ENCODE measurements at places on chromosomes 3 and 15.

GRCh38 chr15:77235566-77235965 lies 164.7 kb upstream of the TSPAN3 start:
- DNase-seq = no peak

DNA sequence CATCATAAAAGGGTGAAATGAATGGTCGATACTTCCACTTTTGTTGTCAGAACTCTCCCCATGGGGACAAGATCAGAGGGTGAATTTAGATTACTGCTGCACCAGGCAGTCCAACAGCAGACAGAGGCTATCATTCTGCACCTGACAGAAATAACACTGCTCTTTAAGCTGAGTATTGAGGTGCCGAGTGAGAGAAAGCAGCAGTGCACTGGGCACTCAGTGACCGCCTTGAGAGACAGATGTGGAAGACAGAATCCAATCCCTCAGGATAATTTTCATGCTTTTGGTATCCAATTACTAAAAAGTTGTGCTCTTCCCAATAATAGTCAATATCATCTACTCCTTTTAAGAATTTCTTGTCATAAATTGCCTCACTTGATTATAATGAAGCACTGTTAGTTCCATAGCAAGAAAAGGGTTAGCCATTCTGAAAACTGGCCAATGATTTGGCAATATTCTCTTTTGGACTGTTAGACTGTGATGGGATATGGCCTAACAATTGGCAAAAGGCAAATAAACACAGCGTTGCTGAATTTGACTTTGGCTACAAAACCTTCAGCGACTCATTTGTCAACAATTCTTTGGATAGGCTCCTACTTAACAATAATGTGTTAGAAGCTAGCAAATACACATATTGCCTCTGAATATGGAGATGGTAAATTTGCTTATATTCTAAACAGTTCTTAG lies 5.5 kb downstream of the FGF7 start:
- no peak for DNase-seq

GRCh38 chr3:178514401-178514800 lies 21.8 kb upstream of the KCNMB2 start:
- no peak for DNase-seq

GRCh38 chr3:174531262-174531982 lies 327.7 kb upstream of the NAALADL2 start:
- no peak for DNase-seq

- no peak for DNase-seq
Observed at GRCh38 chr3:129345971-129346370, 67.3 kb downstream of the HMCES start.

- DNase-seq = no peak
Observed at GRCh38 chr3:101529816-101530685, 17.0 kb upstream of the SENP7 start.

- DNase-seq = peak; percentile 21
Observed at GRCh38 chr15:60961541-60962485, 267.3 kb downstream of the RORA start.

- DNase-seq = no peak
Observed at GRCh38 chr3:128548021-128548420, 55.0 kb upstream of the GATA2 start.

DNA sequence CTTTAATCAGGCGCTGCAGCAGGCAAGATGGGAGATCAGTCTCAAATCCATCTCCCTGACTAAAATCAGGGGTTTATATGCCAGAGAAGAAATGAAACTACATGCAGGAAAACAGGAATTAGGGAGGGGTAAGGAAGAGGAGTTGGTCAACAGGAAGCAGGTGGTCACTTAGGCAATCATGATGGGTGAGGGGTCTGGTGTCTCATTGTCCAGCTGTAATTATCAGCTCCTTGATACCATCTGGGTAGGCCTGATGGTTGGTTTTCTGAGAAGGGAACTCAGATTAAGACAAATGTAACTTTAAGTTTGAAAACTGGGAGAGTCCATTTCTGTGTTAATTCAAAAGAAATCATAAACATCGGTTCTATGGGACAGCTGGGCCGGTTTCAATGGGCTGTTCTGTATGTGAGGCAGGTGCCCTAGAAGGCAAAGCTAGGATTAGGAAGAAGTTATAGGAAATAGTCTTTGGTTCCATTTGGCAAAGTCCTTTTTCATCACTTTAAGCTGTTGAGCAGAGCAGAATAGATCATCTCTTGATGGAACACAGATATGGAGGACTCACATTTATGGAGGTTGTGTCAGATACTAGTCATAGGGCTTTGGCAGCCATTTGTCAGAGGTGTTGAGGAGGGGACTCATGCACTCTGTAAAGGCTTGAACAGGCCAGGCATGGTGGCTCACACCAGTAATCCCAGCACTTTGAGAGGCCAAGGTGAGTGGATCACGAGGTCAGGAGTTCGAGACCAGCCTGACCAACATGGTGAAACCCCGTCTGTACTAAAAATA lies 149.4 kb downstream of the VGLL4 start:
- no peak for DNase-seq

DNA sequence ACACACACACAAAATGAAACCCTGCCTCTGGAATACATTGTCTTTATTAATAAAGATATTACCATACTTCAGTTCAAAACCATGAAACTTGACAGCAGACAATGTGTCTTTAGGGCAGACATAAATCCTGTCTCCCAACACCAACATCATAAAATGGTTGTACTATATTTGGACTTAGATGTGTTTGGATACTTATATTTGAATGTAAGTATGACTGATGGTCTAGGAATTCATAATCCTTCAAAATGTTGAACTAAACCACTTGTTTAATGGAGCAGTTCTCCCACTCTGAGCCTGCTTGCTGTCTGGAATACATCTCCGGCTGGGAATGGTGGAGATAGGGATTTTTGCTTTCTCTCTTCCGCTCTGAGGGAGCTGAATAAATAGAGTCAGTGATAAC lies 10.6 kb downstream of the FBN1 start:
- DNase-seq = no peak

- DNase-seq = no peak
Observed at GRCh38 chr3:18222686-18223085, 202.5 kb downstream of the SATB1 start.

DNA sequence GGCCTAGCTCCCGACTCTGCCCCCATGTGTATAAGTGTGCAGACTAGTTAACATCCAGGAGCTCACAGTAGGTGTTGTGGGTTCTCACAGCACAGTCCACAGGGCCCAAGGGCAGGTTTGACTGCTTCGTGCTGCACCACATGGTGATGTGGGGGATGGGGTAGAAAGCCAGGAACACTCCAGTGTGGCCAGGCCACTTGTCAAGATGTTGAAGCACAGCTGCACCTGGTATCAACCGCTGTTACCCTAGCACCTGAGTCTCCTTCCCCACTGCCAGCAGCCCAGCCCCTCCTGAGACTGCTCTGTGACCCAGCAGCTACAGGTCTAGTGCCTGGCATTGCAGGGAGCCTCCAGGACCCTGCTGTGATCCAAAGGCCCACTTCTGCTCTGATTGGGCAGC lies 53.4 kb downstream of the CHDH start:
- DNase-seq = no peak

- DNase-seq = no peak
Observed at GRCh38 chr3:127762077-127762786, 60.1 kb downstream of the MGLL start.

DNA sequence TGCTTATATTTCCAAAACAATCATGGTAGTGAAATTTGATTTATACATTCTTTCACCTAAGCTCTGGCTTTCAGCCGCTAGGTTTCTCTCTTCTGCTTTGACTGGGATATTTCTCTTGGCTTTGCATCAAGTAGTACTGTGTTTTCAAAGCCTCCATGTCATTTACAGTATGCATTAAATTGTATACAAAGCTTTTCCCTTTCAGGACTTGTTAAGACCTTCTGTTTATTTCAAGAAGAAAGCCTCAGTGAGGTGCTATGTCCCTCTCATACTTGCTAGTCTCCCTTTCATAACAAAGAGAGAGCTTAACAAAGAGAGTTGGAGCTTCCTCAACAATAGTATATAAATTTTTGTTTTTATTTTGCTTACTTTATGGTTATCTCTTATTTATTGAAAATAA lies 84.2 kb upstream of the SLC25A26 start:
- no peak for DNase-seq

- DNase-seq = no peak
Observed at GRCh38 chr3:57292897-57293526, 527 bp upstream of the ASB14 start.

DNA sequence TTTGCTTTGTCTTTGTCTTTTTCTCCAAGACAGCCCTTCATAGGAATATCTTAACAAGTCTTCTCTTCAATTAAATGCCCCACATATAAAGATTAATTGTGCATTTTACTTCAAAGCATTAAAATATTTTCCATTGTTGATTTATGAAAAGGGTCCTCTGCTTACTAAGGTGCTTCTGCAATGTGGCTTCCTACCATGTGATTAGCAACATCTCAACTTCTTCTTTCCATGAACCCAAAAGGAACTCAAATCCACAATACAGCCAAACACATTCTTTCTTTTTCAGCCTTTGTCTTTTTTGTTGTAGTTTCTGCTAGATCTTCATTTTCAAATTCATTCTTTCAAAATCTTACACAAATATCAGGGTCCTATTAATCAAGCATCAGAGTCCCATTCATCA lies 309.2 kb downstream of the NSUN3 start:
- no peak for DNase-seq

- no peak for DNase-seq
Observed at GRCh38 chr3:115720983-115721382, 97.7 kb downstream of the GAP43 start.

GRCh38 chr15:44381236-44381635 lies 46.2 kb upstream of the CTDSPL2 start:
- no peak for DNase-seq

DNA sequence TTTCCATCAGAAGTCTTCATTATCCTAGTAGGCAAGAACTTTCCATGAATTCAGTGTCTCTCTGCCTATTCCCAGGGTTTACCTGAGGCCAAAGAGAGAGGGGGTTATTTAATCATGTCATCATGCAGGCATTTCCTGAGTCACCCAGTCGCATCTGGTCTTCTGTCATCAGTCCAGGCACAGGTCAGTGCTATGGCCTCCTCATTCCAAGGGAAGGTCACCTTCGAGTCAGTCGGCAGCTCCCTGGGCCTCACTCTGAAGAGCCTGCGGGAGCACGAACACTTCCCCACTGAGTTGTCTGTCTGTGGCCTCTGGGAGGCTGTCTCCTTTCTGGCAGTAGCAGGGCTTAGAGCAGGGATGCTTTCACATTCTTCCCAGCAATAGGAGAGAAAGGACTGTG lies 26.2 kb upstream of the LRTM1 start:
- DNase-seq = no peak

DNA sequence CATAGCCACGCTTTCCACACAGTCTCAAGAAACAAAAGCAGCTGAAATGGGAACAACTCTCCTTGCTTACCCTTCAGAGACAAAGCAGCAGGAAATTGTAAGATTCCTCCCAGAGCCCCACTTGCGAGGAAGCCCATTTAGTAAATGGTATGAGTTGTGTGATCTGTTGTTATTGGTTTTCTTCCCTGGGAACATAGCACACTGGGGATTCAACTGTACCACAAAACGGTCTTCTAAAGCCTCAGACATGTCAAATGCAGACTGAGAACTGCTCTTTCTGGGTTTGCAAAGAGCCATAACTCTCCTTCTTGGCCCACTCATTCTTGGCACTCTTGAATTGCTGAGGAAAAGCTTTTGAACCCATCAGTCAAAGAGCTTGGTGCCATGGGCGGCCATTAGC lies 101.0 kb upstream of the COL8A1 start:
- DNase-seq = no peak

- no peak for DNase-seq
Observed at GRCh38 chr3:79670178-79670577, 97.6 kb downstream of the ROBO1 start.

DNA sequence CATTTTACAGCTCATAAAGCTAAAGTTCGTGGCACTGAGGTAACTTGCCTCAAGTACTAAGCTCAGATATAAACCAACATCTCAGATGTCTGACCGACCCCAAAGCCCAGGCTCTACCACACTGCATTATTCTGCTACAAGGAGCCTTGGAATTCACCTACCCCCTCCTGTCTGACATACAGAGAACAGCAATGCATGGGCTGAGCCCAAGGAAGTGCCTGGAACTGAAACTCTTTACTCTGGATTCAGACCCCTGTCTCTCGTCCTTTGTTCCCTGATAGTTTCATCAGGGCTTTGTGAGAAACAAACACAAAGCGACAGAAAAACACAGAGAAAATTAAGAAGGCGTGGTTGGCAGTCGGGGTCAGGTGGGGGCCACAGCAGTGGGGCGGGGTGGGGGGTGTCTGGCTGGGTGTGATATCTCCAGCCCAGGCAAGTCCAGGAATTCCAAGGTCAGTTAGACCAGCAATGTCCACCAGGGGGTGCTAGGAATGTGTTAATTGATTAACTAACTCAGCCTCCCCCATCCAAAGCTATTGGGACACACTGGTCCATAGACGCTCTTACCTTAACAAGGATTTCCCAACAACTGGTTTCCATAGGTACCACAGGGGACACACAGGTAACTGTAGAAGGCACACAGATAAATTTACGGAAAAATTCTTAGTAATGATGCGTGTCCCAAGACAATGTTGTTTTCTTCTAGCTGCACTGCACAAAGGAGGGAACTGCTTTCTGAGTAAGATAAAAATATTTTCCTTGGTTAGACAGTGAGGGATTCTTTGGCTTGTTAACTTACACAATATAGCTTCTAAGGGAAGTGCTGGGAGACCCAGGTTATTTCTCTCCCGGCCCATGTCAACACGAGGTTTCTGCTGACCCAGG lies 18.8 kb upstream of the SSUH2 start:
- peak; percentile 64 for DNase-seq

DNA sequence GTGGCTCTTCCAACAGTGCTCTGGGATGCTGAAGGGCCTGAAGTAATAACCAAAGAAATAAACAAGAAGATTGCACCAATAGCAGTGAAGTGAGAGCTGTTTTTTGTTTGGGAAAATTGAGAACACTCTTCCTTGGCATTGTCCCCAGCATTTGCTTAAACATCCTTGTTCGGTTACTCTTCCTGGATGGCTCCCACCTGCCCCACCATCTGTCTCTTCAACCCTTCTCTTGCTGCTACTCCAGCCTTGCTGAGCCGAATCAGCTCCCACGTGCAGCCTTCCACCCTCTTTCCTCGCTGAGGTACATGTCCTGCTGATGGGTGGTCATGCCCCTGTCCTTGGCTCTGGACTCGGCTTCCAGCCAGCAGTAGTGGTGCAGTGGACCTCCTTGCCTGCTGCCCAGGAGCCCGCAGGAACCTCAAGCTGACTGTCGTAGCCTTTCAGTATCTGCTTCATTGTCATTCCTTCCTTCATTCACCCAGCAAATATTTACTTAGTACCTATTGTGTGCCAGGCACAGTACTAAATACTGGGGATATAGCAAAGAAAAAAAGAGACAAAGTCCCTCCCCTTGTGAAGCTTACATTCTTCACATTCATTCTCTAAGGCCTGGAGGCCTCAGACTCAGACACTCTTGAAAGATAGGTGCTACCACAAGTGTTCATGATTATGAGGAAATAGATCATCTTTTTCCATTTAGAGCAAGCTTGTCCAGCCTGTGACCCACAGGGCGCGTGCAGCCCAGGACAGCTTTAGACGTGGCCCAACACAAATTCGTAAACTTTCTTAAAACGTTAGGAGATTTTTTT lies 17.1 kb upstream of the VILL start:
- no peak for DNase-seq

GRCh38 chr15:39139431-39140059 lies 441.3 kb upstream of the THBS1 start:
- no peak for DNase-seq

- DNase-seq = no peak
Observed at GRCh38 chr15:44038755-44039191, 156.3 kb downstream of the FRMD5 start.
